Omental fat pad (tissue), 4 donors: ENCODE measurements at places on chromosomes 12 and 14. TPM values are rescaled to one million over a fixed set of nuclear protein-coding genes. Genes with fewer than 3 reads are reported as not detected.

The GPR68 gene
- total RNA-seq = 0.19 TPM

GRCh38 chr12:110282300-110282860 lies 1.3 kb downstream of the ATP2A2 start:
- DNase-seq = no peak

The LMO3 gene
- total RNA-seq = 63.9 TPM

DNA sequence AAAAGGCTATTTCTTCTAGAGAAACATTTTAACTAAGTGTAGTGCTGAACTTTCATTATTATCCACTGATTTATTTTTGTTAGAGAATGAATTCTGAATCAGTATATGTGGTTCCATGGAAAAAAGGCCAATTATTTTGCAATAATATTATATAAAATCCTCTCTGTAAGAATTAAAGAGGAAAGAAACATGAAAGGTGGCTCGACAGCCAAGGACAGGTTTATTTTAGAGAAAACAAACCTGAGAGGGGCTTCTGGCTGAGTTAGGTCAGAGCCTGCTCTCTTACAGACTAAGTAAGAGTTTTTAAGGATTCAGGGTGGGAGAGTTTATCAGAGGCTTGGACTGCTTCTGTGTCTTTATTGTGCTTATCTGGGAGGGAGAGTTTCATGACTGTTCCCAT lies 46.7 kb upstream of the GUCY2C start:
- DNase-seq = no peak
